ENCODE measurements at places on chromosomes 6 and 20. TPM values are rescaled to one million over a fixed set of nuclear protein-coding genes. Genes with fewer than 3 reads are reported as not detected.

- peak overlapping the region; percentile 47 for H3K4me3 ChIP-seq
- DNase-seq: peak; percentile 68
- H3K27ac ChIP-seq: peak overlapping the region; percentile 80
- H3K36me3 ChIP-seq: no peaks in the 10 kb centered on the region
- H3K27me3 ChIP-seq: no peaks in the 10 kb centered on the region
Measured at GRCh38 chr6:28838289-28838633, 85.5 kb downstream of the TRIM27 start.

DNA sequence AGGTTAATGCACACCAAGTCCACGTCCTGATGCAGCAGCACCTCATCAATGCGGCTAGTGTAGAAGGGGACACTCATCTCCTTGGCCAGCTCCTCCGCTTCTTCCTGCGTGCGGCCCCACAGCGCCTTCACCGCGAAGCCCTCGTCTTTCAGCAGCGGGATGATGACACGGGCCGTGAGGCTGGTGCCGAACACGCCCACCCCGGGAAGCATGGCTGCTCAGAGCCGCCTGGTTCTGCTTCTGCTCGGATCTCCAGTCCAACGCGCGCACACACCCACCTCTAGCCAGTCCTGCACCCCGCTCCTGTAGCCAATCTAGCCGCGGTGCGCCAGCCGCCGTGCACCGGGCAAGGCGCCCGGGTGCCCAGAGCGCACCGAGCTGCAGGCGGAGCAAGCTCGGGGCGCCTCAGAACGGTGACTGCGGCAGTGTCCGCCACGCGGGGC, 700 bp downstream of the GFOD1 start:
- no peaks in the 10 kb centered on the region for H3K27me3 ChIP-seq
- H3K4me1 ChIP-seq: peaks cover 26% of the 10 kb centered on the region
- H3K4me3 ChIP-seq: peak overlapping the region; percentile 63
- no peaks in the 10 kb centered on the region for H3K36me3 ChIP-seq

DNA sequence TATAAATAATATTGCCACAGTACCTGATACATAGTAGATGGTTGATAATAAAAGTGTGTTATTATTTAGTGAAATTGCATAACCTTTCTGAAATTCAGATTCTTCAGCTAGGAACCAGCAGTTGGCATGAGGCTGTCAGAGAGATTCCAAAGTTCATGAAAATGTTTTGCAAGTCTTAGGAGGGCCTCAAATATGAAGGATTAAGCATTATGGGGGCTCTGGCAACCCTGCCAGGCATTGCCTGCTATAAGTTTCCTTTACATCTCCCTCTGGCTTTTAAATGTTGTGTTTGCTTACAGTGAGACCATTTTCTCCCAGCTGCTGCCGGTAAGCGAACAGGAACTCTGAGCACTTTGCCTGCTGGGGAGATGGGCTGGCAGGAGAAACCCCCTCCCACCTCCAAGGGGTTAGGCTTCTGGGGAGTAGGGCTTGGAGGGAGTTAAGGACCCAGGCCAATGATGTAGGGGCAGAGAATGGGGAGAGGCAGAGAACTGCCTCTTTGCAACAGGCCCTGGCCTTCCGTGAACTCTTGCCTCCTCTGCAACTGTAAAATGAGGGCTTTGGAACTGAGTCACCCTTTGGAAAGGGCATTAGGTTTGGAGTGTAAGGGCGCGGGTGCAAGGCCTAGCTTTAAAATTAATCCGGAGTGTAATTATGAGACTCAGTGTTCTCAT, 33.2 kb upstream of the KIF3B start:
- H3K27ac ChIP-seq: no peak overlapping the region
- H3K4me1 ChIP-seq: no peaks in the 10 kb centered on the region
- no peak for DNase-seq
- no peaks in the 10 kb centered on the region for H3K36me3 ChIP-seq
- H3K4me3 ChIP-seq: no peak overlapping the region
- no peaks in the 10 kb centered on the region for H3K27me3 ChIP-seq

- DNase-seq: no peak
- H3K27ac ChIP-seq: peak overlapping the region; percentile 72
- H3K27me3 ChIP-seq: no peaks in the 10 kb centered on the region
- H3K4me1 ChIP-seq: peaks cover 41% of the 10 kb centered on the region
Measured at GRCh38 chr20:4949833-4950178, 51.5 kb downstream of the SLC23A2 start.

GRCh38 chr20:32068174-32068573, 16.1 kb downstream of the HCK start:
- H3K36me3 ChIP-seq: no peaks in the 10 kb centered on the region
- no peak for DNase-seq
- H3K4me1 ChIP-seq: no peaks in the 10 kb centered on the region
- peaks cover 15% of the 10 kb centered on the region for H3K27me3 ChIP-seq
- H3K4me3 ChIP-seq: no peak overlapping the region

- H3K27ac ChIP-seq: no peak overlapping the region
- H3K36me3 ChIP-seq: no peaks in the 10 kb centered on the region
- no peak for DNase-seq
- no peak overlapping the region for H3K4me3 ChIP-seq
Measured at GRCh38 chr20:11972478-11972877, 54.8 kb downstream of the BTBD3 start.

GRCh38 chr20:47334022-47334551, 22.4 kb downstream of the ZMYND8 start:
- H3K4me3 ChIP-seq: no peak overlapping the region
- no peak for DNase-seq
- no peaks in the 10 kb centered on the region for H3K27me3 ChIP-seq
- no peaks in the 10 kb centered on the region for H3K36me3 ChIP-seq

DNA sequence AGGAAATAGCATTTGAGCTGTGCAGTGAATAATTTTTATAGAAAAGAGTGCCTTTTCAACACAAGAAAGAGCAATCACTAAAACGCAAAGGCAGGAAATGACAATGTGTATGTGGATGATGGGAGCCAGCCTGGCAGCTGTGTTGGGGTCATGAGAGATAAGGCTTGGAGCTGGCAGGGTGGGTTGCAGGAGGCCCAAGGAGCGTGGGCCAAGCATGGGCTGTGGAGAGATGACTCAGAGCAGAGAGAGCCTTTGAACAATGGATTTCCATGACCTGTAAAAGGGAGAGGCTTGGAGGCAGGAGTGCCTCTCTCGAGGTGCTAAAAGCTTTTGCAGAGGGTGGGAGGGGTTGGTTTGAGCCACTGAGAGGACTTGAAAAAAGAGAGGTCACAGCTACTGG, 6.6 kb upstream of the TBC1D7 start:
- H3K36me3 ChIP-seq: no peaks in the 10 kb centered on the region
- H3K27me3 ChIP-seq: no peaks in the 10 kb centered on the region
- DNase-seq: no peak
- H3K27ac ChIP-seq: no peak overlapping the region
- H3K4me3 ChIP-seq: no peak overlapping the region
- no peaks in the 10 kb centered on the region for H3K4me1 ChIP-seq

GRCh38 chr6:156046268-156046665, 590.6 kb upstream of the NOX3 start:
- H3K27ac ChIP-seq: no peak overlapping the region
- DNase-seq: no peak
- H3K4me3 ChIP-seq: no peak overlapping the region
- no peaks in the 10 kb centered on the region for H3K4me1 ChIP-seq
- H3K36me3 ChIP-seq: no peaks in the 10 kb centered on the region

DNA sequence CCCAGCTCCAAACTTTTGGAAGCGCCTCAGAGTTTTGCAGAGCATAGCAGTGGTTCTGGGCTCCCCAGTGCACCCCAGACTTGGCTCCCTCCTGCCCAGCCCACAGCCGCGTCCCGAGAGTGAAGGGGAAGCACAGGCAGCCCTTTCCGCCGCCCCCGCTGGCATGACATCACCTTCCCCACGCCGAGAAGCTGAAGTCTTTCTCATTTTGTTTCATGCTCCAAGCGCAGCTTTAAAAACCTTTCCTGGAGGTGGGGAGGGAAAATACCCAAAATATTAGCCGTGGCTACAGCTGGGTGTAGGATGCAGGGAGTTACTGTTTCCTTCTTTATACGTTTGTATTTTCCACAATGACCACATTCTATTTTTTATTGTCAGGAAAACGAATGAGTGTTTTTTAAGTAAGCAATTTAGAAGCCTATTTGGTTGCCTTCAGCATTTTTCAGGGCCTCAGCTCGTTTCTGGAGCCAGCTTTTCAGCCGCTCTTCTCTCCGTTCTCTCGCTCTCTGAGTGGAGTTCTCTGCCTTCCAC, 72.9 kb downstream of the SNX5 start:
- peak overlapping the region; percentile 77 for H3K27ac ChIP-seq
- DNase-seq: peak; percentile 84
- no peaks in the 10 kb centered on the region for H3K36me3 ChIP-seq
- no peaks in the 10 kb centered on the region for H3K27me3 ChIP-seq

- no peak overlapping the region for H3K4me3 ChIP-seq
- H3K27me3 ChIP-seq: no peaks in the 10 kb centered on the region
- H3K36me3 ChIP-seq: no peaks in the 10 kb centered on the region
Measured at GRCh38 chr6:16208989-16209388, 29.4 kb upstream of the GMPR start.

GRCh38 chr6:109165392-109165974, 70.2 kb downstream of the CEP57L1 start:
- DNase-seq: peak; percentile 77
- no peaks in the 10 kb centered on the region for H3K4me1 ChIP-seq
- H3K27me3 ChIP-seq: no peaks in the 10 kb centered on the region
- no peaks in the 10 kb centered on the region for H3K36me3 ChIP-seq
- no peak overlapping the region for H3K4me3 ChIP-seq

- H3K27ac ChIP-seq: peak overlapping the region; percentile 82
- H3K4me3 ChIP-seq: no peak overlapping the region
- no peaks in the 10 kb centered on the region for H3K36me3 ChIP-seq
- peak; percentile 96 for DNase-seq
- no peaks in the 10 kb centered on the region for H3K27me3 ChIP-seq
- H3K4me1 ChIP-seq: no peaks in the 10 kb centered on the region
Measured at GRCh38 chr6:11770546-11771466, 7.8 kb downstream of the ADTRP start.

GRCh38 chr6:143556529-143556928, 45.0 kb upstream of the FUCA2 start:
- no peak for DNase-seq
- H3K4me1 ChIP-seq: no peaks in the 10 kb centered on the region
- H3K27me3 ChIP-seq: no peaks in the 10 kb centered on the region
- H3K36me3 ChIP-seq: no peaks in the 10 kb centered on the region

GRCh38 chr6:52374247-52374646, 12.3 kb downstream of the PAQR8 start:
- no peaks in the 10 kb centered on the region for H3K27me3 ChIP-seq
- DNase-seq: no peak
- H3K27ac ChIP-seq: no peak overlapping the region
- no peaks in the 10 kb centered on the region for H3K36me3 ChIP-seq

GRCh38 chr6:71049198-71049770, 92.4 kb upstream of the B3GAT2 start:
- no peaks in the 10 kb centered on the region for H3K36me3 ChIP-seq
- no peak overlapping the region for H3K27ac ChIP-seq
- H3K27me3 ChIP-seq: no peaks in the 10 kb centered on the region
- DNase-seq: no peak

- no peaks in the 10 kb centered on the region for H3K36me3 ChIP-seq
- peak overlapping the region; percentile 47 for H3K27ac ChIP-seq
- H3K4me3 ChIP-seq: no peak overlapping the region
- no peaks in the 10 kb centered on the region for H3K27me3 ChIP-seq
- DNase-seq: no peak
Measured at GRCh38 chr6:53805725-53806124, 10.9 kb downstream of the LRRC1 start.

DNA sequence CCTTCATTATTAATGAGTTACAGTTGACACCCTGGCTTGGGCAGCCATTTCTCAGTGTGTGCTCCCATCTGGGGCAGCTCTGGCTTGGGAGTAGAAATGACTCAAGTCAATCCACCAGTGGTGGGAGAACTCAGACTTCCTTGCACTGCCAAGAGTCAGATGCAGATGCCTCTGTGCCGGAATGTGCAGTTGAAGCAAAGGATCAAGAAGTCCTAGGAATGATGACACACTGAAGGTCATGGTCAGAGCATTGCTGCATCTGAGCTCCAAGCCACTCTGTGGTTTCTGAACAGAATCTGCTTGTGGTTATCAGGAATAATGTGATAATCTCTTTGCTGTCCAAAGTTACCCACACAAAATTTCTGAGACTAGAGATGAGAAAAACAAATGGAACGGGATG, 19.5 kb upstream of the PAX1 start:
- H3K36me3 ChIP-seq: no peaks in the 10 kb centered on the region
- H3K27me3 ChIP-seq: no peaks in the 10 kb centered on the region
- no peak for DNase-seq
- H3K4me3 ChIP-seq: no peak overlapping the region
- H3K4me1 ChIP-seq: peaks cover 8% of the 10 kb centered on the region

DNA sequence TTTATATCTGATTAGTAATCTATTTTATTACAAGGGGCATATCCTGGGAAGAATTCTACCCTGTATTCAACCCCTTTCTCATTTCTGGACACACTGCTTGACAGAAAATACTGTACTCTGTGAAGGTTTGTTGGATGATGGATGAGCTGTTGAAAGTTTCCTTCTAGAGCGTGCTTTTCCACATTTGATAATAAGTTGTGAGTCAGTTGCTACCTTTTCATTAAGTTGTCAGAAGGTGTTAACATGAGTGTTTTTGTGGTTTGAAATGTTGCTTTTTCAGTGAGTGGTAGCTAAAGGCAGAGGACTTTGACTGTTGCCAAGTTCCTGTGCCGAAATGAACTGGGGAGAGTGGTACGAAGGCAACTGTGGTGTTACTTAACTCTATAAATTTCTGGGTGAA, 3.9 kb upstream of the ECI2 start:
- no peak overlapping the region for H3K4me3 ChIP-seq
- no peaks in the 10 kb centered on the region for H3K36me3 ChIP-seq
- H3K4me1 ChIP-seq: peaks cover 13% of the 10 kb centered on the region
- H3K27ac ChIP-seq: no peak overlapping the region
- DNase-seq: no peak

- no peak for DNase-seq
- H3K4me3 ChIP-seq: no peak overlapping the region
- H3K27ac ChIP-seq: no peak overlapping the region
Measured at GRCh38 chr20:5400164-5400762, 83.5 kb upstream of the PROKR2 start.

DNA sequence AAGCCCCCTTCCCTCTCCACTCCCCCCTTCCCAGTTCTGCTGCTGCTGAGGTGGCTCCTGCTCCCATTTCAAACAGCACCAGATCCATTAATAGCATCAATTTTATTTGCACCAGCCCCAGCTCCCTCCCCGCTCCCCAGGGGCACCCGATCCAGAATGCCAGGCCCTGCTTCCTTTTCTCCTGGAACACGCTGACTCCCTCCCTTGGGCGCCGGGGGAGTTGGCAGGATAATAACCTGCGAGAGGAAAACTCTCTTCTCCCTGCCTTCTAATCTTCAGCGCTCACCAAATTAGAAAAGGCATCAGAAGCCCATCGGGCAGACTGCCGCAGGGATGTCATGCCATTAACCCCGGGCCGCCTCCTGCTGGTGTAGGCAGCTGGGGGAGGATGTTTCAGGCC, 77.8 kb downstream of the NCR2 start:
- H3K27ac ChIP-seq: no peak overlapping the region
- H3K27me3 ChIP-seq: peaks cover 10% of the 10 kb centered on the region
- no peak overlapping the region for H3K4me3 ChIP-seq
- H3K4me1 ChIP-seq: no peaks in the 10 kb centered on the region

The SLC32A1 gene
- total RNA-seq: not detected

The ZNF334 gene
- total RNA-seq: 3.1 TPM

The RHAG gene
- total RNA-seq: not detected

The MYB gene
- total RNA-seq: 1.4 TPM

The KHDRBS2 gene
- not detected for total RNA-seq

The AGER gene
- total RNA-seq: 2.8 TPM

The FAM83B gene
- not detected for total RNA-seq

The ACAT2 gene
- 4.2 TPM for total RNA-seq

The DEFB132 gene
- not detected for total RNA-seq

The NKAPL gene
- total RNA-seq: 2.9 TPM

The SCRT2 gene
- not detected for total RNA-seq

The MCHR2 gene
- not detected for total RNA-seq
